COLO829 (cell line): ENCODE measurements at places on chromosomes 5 and 9.

DNA sequence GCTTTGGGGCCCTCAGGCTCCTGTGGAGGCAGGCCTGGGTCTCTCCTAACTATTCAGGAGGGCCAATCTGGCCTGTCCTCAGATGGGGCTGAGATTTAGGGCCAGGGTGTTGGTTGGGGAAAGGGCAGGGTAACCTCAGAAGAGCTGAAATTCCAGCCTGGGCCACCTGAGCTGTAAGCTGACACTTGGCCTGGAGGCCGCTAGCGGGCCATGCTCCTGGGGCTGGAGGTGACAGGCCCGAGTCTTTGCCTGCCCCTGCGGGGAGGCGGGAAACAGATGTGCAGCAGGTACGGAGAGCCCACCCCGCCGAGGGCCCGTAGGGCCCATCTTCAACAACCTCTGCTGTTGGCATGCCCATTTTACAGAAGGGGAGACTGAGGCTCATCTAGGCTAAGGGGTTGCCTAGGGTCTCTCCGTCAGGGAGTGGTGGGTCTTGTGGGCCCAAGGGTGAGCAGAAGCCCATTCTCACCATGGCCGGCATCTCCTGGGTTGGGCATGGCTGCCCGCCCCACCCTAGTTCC lies 69.5 kb downstream of the RXRA start:
- no peak for DNase-seq

DNA sequence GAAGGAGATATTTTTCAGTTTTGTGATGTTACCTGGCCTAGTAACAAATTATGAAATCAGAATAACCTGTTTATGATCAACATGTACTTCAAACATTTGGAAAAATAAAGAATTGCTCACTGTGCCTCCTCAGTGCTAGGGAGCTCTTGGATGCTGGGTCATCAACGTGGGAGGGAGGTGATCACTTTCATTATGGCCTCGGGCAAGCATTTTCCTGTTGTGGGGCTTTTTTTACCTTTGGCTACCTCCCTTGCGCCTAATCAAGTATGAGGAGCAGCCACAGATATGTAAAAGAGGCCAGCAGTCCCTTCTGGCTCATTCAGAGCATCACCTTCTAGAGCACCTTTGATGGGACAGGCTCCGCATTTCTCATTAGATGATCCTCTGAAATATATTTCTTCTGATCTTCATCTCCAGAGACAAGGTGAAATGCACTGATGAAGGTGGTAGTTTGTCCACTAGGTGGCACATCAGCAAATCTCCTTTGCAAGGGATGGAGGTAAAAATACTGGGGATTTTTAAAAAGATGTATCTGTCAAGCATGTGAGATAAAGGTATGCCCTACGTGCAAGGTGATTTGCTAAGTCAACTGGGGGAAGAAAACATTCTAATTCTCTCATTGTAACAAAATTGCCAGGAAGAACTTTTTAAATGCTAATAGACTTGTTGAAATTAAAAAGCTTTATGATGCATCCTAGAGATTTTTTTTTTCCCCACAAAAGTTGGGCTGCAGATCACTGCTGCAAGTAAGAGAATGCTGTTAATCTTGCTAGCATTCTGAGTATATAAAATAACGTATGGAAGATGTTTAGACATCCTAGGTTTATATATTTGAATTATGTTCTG lies 218.2 kb downstream of the MAST4 start:
- peak; percentile 28 for DNase-seq

GRCh38 chr5:67748165-67748690 lies 467.3 kb upstream of the PIK3R1 start:
- DNase-seq: no peak

- DNase-seq: no peak
Measured at GRCh38 chr9:100083448-100084127, 15.2 kb downstream of the ERP44 start.

GRCh38 chr5:157072508-157072907 lies 13.6 kb upstream of the HAVCR1 start:
- DNase-seq: no peak

DNA sequence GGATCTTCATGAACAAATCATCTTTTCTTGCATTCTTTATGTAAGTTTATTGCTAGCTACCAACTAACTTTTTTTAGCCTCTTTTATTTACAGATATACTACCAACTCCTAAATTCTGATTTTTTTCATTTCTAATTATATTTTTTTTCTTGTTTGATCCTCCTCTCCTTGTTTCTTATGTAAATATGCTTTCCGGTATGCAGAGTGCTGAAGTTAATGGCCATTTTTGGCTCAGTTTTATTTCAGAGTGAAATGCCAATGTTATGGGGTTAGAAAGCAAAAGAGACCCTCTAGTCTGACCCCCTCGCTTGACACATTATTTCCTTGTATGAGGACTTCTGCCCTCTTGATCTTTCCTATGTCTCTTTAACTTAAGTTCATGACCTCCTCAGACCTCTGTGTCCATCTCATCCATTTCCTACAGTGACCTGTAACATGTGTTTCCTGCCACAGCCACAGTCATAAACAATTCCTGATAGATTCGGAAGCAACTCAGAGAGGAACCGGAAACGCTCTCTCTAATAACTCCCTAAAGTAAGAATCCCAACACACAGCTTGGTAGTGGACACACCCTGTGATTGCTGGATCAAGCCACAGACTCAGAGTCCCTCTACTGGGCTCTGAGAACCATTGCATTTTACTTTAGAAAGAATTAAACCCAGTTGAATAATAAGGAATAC lies 42.9 kb upstream of the AFAP1L1 start:
- DNase-seq: peak; percentile 66

DNA sequence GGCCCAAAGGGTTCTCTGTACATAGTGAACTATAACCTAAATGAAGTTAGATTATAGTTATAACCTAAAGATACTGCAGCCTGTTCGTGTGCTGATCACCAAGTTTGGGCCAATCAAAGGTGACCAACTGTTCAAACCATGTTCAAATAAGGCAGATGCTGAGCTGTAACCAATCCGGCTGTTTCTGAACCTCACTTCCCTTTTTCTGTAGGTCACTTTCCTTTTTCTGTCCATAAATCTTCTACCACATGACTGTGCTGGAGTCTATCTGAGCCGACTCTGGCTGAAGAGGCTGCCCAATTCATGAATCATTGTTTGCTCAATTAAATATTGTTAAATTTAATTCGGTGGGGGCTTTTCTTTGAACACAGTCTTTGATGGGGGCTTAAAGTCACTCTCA lies 1920.2 kb downstream of the MAT2B start:
- no peak for DNase-seq

- DNase-seq: no peak
Measured at GRCh38 chr9:72476100-72476499, 45.3 kb upstream of the TMC1 start.

GRCh38 chr5:59256331-59256730 lies 637.2 kb downstream of the PDE4D start:
- no peak for DNase-seq

GRCh38 chr5:88426441-88426840 lies 157.8 kb upstream of the TMEM161B start:
- DNase-seq: no peak

GRCh38 chr9:123643518-123643917 lies 286.4 kb downstream of the DENND1A start:
- DNase-seq: no peak

DNA sequence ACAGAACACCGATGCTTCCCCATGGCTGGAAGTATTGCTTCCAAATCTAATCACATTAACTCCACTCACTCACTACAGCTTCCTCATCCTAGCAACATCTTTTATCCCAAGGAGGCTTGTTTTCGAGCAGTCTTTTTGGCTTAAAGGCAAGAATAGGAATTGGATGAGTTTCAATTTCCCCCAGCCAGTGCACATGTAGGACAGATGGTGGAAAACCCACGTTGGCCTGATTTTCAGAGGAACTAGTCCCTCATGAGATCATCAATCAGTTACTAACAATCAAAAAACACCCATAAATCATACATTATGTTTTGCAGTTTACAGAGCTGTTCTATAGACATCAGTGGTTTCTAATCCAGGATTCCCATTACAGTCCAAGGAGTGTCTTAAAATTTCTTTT lies 48.5 kb upstream of the AGXT2 start:
- DNase-seq: no peak

DNA sequence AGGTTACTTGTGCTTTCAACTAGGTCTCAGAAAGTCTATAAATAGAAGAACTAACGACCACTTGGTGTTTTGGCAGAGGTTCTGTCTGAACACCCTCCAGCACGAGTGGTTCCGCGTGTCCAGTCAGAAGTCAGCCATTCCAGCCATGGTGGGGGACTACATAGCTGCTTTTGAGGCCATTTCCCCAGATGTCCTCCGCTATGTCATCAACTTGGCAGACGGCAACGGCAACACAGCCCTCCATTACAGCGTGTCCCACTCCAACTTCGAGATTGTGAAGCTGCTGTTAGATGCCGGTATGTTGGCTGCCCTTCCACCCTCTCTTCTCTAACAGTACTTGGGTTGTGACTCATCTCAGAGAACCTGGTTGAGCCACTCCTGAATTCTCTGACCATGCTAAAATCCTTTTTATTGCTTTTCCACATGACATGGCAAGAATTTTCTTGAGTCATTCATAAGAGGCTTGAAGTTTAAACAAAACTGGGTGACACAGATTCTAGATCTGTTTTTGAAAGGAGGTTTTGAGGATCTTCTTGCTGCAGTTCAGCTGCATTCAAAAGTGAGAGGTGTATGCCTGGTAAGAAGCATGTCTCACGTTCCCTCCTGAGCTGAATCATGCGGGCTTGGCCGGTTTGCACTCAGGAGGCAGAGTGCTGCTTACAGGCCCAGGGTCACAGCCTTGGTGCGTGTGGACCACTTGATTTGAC lies 103.1 kb upstream of the DMRT1 start:
- no peak for DNase-seq

DNA sequence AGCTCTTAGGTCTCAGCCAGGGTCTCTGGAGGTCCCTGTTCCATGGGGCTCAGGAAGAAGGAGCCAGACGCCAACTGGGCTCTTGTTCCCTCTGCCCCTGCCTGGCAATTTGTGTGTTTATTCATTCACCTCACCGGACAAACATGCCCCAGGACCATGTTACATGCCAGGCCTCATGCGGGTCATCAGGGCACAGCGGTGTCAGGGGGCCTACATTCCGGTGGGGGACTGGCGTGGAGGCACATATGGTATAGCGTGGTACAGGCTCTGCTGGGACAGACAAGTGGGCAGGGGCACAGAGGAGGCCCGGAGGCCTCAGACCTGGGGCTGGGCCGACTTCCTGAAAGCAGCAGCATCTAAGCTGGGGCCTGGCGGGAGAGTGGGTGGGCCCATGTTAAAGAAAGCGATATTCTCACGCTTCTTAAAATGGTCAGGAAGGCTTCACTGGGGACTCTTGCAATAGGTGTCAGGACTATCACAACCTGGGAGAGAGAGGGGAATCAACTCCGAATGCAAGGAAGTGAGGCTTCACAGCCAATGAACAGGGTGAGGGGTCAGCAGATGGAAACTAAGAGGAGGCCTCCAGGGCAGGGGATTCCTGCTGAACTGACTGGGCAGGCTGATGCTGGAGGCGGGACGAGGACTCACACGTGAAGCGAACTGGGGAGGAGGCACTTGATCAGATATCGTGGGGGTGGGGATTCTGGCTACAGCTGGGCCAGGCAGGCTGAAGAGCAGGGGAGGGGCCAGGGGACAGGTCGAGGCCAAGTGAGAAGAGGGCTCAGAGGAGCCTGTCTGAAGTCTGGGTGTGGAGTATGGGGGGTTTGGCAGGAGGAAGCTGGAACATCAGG lies 41.9 kb downstream of the NCS1 start:
- DNase-seq: no peak

DNA sequence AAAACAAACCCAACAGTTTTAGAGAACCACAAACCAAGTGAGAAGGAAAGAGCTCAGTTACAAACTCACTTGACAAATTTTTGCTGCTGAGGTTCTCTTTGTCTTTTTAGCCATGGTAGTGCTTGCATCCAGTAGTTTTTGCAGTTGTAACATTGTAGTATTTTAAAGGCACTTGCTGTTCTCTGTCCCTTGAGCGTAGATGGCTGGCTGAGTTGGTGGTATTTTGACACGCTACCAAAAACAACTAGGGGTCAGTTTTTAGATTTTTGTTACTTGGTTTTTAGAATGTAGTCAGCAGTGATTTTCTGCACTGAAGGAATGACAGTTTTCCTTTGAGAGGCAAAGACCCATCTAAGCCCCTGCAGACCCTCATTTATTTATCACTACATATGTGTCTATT lies 58.0 kb downstream of the TLE4 start:
- DNase-seq: no peak

GRCh38 chr5:134127376-134127861 lies 12.9 kb downstream of the TCF7 start:
- no peak for DNase-seq

- no peak for DNase-seq
Measured at GRCh38 chr9:136081113-136081825, 13.8 kb downstream of the NACC2 start.

- no peak for DNase-seq
Measured at GRCh38 chr9:122124528-122124927, 31.4 kb upstream of the TTLL11 start.

DNA sequence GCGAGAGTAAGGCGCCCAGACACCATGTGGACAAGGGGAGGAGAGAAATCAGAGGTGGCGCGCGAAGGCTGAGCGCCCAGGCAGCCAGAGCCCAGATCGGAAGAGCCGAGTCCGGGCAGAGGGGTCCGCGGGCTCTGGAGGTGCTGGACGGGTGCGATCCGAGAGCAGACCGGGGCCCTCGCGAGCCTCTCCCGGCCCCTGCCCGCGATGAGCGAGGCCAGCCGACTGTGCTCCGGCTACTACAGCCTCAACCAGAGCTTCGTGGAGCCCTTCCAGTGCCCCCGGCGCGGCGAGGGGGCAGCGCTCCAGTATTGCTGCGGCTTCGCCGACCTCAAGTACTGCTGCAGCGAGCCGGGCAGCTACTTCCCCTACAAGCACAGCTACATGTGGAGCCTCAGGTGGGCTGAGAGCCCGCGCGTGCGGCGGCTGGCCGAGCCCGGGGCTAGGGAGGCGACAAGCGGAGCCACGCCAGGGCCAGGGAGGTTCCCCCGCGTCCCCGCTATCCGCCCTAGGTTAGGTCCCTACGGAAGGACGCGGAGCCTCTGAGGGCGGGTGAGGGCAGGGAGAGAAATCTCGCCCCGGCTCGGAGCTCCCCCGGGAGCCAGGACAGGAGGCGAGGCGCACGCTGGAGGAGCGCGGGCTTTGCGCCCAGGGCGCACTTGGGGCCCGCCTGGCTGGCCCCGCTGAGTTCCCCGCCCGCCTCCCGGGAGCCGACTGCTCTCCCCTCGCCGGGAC lies at the start of gene SHISAL2B:
Gene SHISAL2B (plus strand): TSS at position 87 of the 735 bp plus-strand sequence. CDS start 121 bp downstream, at position 208.
- no peak for DNase-seq

GRCh38 chr5:5217371-5217770 lies 77.2 kb downstream of the ADAMTS16 start:
- DNase-seq: no peak

DNA sequence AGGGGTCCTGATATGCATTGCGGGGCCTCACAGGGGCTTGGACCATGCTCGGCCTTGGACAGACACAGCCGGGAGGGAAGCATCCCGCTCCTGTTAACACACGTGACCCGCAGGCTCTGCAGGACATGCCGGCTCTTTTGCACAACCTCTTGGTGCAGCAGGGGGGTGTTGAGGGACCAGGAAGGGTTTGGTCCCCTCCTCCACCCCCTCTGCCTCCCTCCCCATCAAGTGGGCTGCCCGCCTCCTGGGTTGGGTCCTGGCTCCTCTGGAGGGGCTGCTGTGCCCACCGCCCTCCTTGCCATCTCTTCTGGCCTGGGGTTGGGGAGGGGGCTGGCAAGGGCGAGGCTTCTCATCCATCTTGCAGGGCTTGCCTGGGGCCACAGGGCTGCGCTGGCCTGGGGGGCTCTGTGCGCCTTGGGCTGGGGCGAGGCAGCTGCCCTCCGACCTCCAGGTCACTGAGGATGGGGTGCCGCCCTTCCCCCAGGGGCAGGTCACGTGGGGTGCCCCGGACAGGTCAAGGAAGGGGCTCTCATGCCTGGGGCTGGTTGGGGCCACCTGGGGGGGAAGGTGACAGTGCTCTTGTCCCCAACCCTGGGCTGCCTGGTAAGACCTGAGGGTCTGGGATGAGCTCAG lies 16.8 kb upstream of the SLC9A3 start:
- no peak for DNase-seq

GRCh38 chr9:106324591-106325280 lies 538.2 kb upstream of the ZNF462 start:
- DNase-seq: no peak
